ENCODE measurements at places on chromosomes 3 and 15. TPM values are rescaled to one million over a fixed set of nuclear protein-coding genes. Genes with fewer than 3 reads are reported as not detected.

Gene SHC4
- 0.15 TPM for total RNA-seq

Gene C15orf62
- 1.0 TPM for total RNA-seq

Gene SYNPR
- not detected for total RNA-seq

Gene PTPRG
- total RNA-seq: 15.6 TPM

Gene PLSCR5
- not detected for total RNA-seq

Gene KCNMB3
- 1.7 TPM for total RNA-seq

Gene PLA2G4B
- total RNA-seq: 5.9 TPM

All from left lobe of liver (tissue), 2 donors.